Tongue (tissue), 3 donors: ENCODE measurements at places on chromosomes 2 and 18. TPM values are rescaled to one million over a fixed set of nuclear protein-coding genes. Genes with fewer than 3 reads are reported as not detected.

The AQP12A gene
- total RNA-seq, result not detected

The DAPL1 gene
- total RNA-seq, result 3.5 TPM

The CRACDL gene
- 5.7 TPM for total RNA-seq

The MLPH gene
- total RNA-seq, result 10.3 TPM

The RAB31 gene
- total RNA-seq, result 31.0 TPM

The KIDINS220 gene
- 143 TPM for total RNA-seq

The NETO1 gene
- total RNA-seq, result not detected

The SCG2 gene
- total RNA-seq, result 2.4 TPM

The CYP27A1 gene
- 19.8 TPM for total RNA-seq

The RMC1 gene
- 10.4 TPM for total RNA-seq

The MROH2A gene
- total RNA-seq, result 2.5 TPM

The TLX2 gene
- total RNA-seq, result not detected

The PPP1R1C gene
- 2.5 TPM for total RNA-seq

The FAP gene
- 50.0 TPM for total RNA-seq

The RBM43 gene
- total RNA-seq, result 9.8 TPM

The ARHGEF33 gene
- 4.0 TPM for total RNA-seq

The BMP10 gene
- total RNA-seq, result not detected

The RBKS gene
- total RNA-seq, result 0.62 TPM

The SLC4A3 gene
- total RNA-seq, result 1.5 TPM

The THSD7B gene
- total RNA-seq, result 9.8 TPM

The LRP1B gene
- total RNA-seq, result 4.6 TPM

The CDH2 gene
- total RNA-seq, result 6.5 TPM

The MATN3 gene
- 0.41 TPM for total RNA-seq

The ANKRD30BL gene
- total RNA-seq, result 0.31 TPM

The GALNT3 gene
- total RNA-seq, result 8.7 TPM

The LAPTM4A gene
- 190 TPM for total RNA-seq

The TBR1 gene
- total RNA-seq, result not detected

The ICA1L gene
- total RNA-seq, result 24.8 TPM

The GATA6 gene
- 2.2 TPM for total RNA-seq

The BOD1L2 gene
- total RNA-seq, result not detected

The TCF23 gene
- total RNA-seq, result not detected

The ALK gene
- total RNA-seq, result 0.41 TPM

The EGR4 gene
- total RNA-seq, result not detected

The CRYGC gene
- total RNA-seq, result not detected

The TMSB10 gene
- 1,365 TPM for total RNA-seq

The EFR3B gene
- total RNA-seq, result 6.1 TPM

The INO80D gene
- total RNA-seq, result 21.1 TPM

The MREG gene
- total RNA-seq, result 4.4 TPM

The PRKAG3 gene
- total RNA-seq, result 19.7 TPM

The L3MBTL4 gene
- 6.5 TPM for total RNA-seq

The ATP9B gene
- 84.5 TPM for total RNA-seq

The POTEJ gene
- not detected for total RNA-seq

The TFCP2L1 gene
- 5.8 TPM for total RNA-seq

The ZNF516 gene
- 55.4 TPM for total RNA-seq

The TNFAIP6 gene
- total RNA-seq, result 10.8 TPM

The SFTPB gene
- total RNA-seq, result 21.7 TPM

The LRP2 gene
- total RNA-seq, result 0.10 TPM

The MAB21L4 gene
- 23.0 TPM for total RNA-seq

The IL36A gene
- 0.72 TPM for total RNA-seq

The C2orf66 gene
- not detected for total RNA-seq

The ATF2 gene
- 62.5 TPM for total RNA-seq

The RAX gene
- not detected for total RNA-seq
